MCF 10A (cell line): ENCODE measurements at places on chromosomes 2 and 18.

DNA sequence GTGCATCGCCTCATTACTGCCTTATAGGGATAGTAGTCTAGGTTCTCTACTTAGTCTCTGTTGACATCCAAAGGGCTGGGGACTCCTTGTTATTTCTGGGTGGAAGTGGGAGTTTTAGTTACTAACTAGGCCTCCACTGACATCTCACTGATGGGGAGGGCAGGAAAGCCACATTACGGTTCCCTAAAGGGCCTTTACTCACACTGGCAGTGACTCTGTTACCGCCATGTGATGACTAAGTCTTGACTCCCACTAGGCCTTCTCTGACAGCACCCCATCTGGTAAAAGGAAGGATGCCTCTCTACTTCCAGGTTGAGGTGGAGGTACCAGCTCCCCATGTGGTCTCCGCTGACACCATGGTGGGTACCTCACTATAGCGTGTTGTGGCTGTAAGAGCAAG lies 14.0 kb upstream of the BCL2L11 start:
- DNase-seq, result no peak

- no peak for DNase-seq
These were observed 38.2 kb downstream of the RMC1 start for GRCh38 chr18:23541349-23542093.

- DNase-seq, result no peak
These were observed 41.1 kb downstream of the LYPD6 start for GRCh38 chr2:149371476-149371875.

GRCh38 chr2:71778936-71779773 lies 325.8 kb downstream of the DYSF start:
- peak; percentile 45 for DNase-seq

DNA sequence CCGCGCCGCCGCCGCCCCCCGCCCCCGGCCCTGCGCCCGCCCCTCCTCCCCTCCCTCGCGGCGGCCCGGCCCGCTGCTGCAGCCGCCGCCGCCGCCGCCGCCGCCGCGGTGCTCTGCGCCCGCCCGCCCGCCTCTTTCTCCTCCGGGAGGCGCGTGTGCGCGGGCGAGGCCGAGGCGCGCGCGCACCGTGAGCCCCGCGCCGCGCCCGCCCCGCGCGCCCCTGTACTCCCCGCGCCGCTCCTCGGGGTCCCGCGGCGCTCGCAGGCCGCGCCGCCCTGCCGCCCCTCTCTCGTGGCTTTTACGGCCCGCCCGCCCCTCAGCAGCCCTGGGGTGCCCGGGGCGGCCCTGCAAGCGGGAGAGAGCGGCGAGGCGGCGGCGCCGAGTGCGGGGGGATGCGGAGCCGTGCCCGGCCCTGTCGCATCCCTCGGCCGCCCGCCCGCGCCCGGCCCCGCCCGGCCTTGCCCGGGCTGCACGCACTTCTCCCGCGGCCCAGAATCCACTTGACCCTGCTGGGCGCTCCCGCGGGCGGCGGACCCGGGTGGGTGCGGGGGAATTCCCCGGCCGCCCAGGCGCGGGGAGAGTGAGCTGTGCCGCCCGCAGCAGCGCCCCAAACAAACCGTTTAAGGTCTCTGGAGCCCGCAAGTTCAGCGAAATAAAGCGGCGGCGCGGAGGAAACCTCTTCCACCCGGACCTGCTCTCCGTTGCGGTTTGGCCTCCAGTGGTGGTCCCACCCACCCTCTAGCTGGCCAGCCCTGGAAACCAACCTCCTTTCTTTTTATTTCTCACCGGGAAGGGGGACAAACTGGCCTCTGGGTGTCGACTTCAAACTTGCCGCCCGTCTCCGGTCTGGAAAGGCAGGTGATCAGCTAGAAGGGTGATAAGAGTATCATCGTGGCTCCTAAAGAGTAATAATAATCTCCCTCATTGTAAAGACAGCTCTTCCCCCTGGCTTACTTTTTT lies 37.4 kb downstream of the AFF3 start:
- DNase-seq, result no peak

DNA sequence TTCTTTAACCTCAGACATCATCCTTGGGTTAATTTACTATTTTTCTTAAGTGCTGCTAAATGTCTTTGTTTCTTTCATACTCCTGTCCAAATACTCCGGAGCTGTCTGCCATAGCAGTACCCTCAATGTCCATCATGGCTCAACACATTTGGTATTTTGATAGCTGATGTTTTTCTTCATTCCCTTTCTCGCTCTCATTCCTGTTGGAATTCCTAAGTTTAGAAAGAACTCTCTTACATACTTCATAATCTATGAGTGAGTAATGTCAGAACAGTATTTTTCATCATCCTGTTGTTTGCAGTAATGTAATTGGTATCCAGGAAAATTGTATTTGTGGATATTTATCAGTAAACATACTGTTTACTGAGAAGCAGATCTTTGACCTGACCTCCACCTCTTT lies 282.9 kb downstream of the PTGR3 start:
- DNase-seq, result no peak

DNA sequence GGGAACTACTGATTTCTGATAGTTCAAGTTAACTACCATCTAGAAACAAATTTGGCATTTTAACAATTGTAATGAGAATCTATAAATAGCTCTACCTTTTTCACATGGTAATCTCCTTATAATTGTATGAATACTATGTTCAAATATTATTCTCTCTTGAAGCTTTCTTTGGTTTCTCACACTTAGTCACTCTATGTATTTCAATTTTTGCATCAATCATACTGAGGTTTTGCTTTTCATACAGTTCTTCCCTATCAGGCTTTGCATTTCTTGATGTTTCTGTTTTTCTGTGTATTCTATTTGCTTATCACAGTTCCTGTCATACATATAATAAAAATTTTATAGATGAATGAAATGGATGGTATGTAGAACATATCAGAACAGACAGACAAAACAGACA lies 16.0 kb downstream of the VPS54 start:
- no peak for DNase-seq

DNA sequence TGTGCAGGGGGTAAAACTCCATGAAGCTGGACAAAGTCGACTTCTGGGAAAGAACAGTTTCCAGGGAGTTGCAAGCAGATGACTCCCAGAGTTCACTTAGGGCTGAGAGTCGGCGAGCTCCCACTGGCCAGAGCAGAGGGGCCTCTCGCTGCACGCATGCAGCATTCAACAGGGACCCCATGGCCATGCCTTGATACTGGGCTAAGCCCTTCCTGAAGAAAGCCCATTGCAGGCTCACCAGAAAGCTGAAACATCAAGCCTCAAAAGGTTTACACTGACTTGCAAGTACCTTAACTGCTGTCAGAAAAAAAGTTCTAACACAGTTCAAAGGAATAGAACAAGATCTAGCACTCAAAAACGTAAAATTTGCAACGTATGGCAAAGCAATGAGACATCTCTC lies 56.4 kb downstream of the NDUFA10 start:
- no peak for DNase-seq

DNA sequence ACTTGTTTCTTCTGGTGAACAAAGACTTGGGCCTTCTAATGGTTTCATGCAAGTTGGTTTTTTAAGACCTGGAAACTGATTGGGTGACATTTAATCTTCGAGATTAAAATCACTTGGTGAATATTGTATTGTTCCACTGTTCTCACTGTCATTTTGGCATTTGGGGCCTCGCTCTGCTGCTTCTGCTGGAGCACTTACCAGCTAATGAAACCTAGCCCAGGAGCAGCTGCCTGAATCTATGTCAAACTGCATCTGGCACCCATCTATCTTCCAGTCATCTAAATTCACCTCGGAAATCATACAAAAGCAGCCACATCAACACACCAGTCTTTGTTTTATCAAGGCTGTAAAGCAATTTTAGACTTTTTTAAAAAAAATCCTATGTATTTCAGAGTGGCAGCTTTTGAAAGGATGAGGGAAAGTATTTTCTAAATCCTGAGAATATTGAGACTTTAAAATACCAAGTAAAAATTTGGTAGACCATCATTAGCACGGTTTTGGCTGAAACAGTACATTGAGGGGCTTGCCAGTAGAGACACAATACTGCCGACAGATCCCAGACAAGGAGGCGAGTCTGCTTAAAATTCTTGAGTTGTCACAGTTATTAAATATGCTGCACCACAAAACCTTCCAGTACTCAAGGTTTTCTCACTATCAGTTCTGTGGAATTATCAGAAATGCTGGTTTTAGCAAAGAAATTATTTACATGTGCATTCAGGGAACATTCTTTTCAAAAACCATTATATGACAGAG lies 26.1 kb upstream of the SERTAD2 start:
- no peak for DNase-seq

GRCh38 chr2:182784777-182785176 lies 68.7 kb downstream of the DNAJC10 start:
- peak; percentile 34 for DNase-seq

DNA sequence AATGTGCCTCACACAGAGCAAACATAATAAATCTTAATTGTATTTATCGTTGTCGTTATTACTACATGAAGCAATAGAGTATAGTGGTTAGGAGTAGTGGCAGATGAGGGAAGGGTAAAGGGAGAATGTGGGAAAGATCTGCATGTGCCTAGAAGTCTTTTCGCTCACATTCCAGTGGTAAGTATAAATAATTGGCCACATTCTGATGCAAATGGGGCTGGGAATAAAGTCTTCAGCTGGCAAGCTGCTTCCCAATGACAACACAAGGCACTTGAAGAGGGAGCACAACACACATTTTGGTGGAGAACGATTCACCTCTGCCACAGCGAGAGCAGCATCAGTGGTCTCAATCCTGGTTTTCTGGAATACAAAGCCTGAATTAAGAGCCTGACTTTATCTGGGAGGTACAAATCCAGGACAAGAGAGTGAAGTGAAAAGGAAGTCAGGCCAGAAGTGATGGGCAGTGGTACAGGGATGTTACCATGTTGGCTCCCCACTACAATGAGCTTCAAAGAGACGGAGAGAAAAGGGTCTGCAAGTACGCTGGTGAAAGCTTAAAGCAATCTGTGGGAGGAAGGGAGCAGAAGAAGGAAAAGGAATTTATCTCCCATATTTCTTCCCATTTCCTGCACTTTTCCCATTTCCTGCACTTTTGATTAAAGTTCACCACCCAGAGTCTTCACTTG lies 112.3 kb downstream of the ARHGAP15 start:
- DNase-seq, result no peak

GRCh38 chr2:26913999-26914658 lies 56.3 kb upstream of the MAPRE3 start:
- DNase-seq, result no peak

DNA sequence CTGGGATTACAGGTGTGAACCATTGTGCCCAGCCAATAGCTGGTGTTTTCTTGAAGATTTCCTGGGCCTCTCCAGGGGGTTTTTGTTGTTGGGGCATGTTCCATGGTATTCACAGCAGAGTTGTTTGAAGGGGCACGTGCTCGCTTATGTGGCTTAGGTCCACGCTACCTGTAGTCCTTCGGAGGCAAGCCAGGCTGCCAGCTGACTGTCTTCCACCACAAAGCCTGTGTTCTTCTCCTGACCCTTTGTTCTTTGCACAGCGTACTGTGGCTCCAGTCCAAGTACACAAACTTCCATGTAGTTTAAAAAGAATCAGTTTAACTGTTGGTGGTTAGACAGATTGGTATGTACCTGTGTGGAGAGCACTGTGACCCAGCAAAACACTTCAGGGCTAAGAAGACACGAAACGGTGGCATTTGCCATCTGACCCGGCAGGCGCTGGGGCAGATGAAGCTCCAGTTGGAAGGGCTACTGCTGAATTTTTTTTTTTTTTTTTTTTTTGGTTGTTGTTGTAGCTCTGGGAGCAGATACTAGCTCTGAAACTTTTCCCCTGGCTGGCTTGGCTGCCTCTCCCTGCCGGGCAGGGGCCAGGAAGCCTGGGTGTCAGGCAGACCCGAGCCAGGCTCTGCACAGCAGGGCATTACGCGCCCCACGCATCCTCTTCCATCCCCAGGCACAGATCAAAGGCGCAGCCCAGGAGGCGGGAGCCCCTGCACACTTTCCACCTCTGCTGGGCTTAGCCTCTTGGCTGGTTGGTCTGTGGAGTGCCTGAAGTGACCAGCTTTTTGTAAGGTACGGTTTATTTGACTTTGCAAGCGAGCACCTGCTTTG lies 5.7 kb downstream of the GREB1 start:
- DNase-seq, result peak; percentile 56

DNA sequence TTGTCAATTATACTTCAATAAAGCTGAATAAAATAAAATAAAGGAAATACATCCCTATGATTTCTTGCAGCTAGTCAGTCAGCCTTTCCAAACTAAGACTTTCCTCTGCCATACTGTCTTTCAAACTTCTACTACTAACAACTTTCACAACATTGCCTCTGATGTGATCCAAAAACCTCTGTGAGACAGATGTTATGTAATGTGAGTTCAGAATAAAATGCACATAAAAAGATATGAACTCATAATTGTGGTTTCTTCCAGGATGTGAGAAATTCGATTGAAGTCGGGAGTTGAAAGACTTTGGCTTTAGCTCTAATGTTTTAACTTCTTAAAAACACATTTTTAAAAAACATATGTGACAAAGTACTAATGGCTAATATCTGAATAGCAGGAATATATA lies 98.7 kb downstream of the PIGN start:
- no peak for DNase-seq

DNA sequence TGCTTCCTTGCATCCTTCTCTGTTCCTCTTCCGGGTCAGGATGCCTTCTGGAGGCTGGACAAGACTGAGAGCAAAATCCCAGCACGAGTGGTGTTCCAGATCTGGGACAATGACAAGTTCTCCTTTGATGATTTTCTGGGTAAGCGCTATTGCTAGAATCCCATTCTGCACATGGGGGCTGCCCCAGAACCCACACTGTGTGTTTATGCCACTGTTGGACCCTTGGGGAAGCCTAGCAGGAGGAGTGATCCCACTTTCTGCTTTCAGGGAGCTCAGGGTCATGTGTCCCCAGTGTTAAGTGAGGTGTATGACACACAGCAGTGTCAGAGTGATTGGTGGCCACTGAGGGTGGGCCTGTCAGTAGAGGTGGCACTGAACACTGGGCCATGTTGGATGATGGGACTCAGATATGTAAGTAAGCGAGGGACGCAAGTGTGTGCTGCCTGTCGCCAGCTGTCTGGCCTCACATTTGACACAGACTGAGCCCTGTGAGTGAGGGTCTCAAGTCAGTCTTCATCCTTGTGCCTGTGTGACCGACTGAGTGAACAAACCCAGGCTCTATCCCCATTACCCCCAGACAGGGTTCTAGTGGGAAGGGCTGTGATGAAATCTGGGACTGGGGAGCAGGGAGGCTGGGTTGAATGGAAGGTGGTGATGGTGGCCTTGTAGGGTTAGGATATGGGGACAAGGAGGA lies 220.9 kb downstream of the DYSF start:
- no peak for DNase-seq

- DNase-seq, result no peak
These were observed 58.8 kb downstream of the RPL37A start for GRCh38 chr2:216557413-216557812.

DNA sequence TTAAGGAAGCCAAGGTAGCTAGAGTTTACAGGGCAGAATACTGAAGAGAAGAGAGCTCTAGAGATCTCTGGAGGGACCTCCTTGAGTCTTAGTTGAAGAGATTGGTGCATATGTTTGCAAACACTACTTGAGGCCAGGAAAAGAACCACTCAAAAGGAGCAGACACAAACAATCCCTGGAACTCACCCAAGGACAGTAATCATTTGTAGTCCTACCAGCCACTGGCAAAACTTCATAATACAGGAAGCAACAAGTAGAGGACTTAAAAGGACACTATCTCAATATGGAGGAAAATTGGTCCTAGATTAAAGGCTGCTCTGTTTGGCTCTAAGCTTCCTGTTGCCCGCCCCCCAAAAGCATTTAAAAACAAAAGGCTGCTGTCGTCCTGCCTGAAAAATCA lies 46.9 kb upstream of the UBXN4 start:
- no peak for DNase-seq

- DNase-seq, result no peak
These were observed 106.4 kb downstream of the NDUFA10 start for GRCh38 chr2:239918749-239919148.
